Ovary (tissue), 10 donors: ENCODE measurements at places on chromosomes 3 and 15. TPM values are rescaled to one million over a fixed set of nuclear protein-coding genes. Genes with fewer than 3 reads are reported as not detected.

- no peaks in the 10 kb centered on the region for H3K36me3 ChIP-seq
- no peak for DNase-seq
- no peaks in the 10 kb centered on the region for H3K27me3 ChIP-seq
Observed at GRCh38 chr3:107498646-107499045, 24.1 kb upstream of the BBX start.

DNA sequence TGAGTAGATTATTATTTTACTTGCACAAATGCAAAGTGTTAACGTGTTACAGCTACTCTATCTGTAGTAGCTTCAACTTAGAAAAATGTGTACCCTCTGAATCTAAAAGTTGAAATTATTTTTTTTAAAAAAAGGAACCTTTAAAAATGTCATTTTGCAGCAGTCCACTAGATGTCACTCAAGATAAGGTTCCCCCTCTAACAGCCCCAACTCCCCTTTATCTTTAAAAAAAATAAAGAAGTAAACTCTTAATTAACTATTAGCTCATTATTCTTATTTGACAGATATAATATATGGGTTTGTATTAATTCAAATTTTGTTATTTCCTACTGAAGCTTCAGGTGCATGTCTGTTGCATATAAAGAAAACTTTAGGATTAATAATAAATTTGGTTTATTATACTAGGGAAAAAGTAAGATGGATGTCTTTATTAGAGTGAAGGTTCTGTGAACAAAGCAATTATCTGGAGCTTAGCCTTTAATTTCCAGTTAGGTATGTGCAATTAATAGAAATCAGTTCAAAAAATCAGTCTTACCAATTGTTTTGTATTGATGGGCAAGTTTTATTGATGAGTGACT lies 288.5 kb downstream of the VGLL3 start:
- H3K4me3 ChIP-seq: no peak overlapping the region
- H3K36me3 ChIP-seq: no peaks in the 10 kb centered on the region
- no peak overlapping the region for H3K27ac ChIP-seq
- H3K4me1 ChIP-seq: no peaks in the 10 kb centered on the region
- H3K27me3 ChIP-seq: no peaks in the 10 kb centered on the region

- no peak overlapping the region for H3K4me3 ChIP-seq
- H3K27me3 ChIP-seq: no peaks in the 10 kb centered on the region
- DNase-seq: no peak
- no peak overlapping the region for H3K27ac ChIP-seq
- no peaks in the 10 kb centered on the region for H3K36me3 ChIP-seq
Observed at GRCh38 chr15:50259276-50259675, 6.2 kb downstream of the HDC start.

GRCh38 chr15:80576519-80577090 lies 118.5 kb upstream of the ABHD17C start:
- DNase-seq: no peak
- no peaks in the 10 kb centered on the region for H3K27me3 ChIP-seq
- H3K4me3 ChIP-seq: no peak overlapping the region
- no peaks in the 10 kb centered on the region for H3K4me1 ChIP-seq
- H3K36me3 ChIP-seq: no peaks in the 10 kb centered on the region
- H3K27ac ChIP-seq: no peak overlapping the region

- no peaks in the 10 kb centered on the region for H3K4me1 ChIP-seq
- H3K36me3 ChIP-seq: no peaks in the 10 kb centered on the region
- no peaks in the 10 kb centered on the region for H3K27me3 ChIP-seq
Observed at GRCh38 chr3:143471705-143472104, 352.1 kb downstream of the CHST2 start.

DNA sequence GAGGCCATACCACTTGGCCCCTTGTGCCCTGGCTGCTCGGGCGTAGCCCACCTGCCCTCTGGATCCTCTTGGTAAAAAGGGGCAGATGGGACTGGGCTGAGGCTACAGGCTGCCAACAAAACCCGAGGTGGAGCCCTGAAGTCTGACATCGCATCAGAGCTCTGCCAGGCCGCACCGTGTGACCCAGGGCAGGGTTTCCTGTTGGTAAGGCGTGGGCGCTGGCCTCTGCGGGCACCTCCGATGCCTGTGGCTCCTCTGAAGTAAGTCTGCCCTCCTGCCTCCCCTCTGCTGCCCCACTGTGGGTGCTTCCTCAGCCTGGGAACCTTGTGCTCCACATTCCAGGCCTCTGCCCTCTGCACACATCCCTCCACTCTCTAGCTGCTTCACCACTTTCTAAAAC lies 8.9 kb downstream of the CHDH start:
- H3K4me1 ChIP-seq: no peaks in the 10 kb centered on the region
- H3K4me3 ChIP-seq: no peak overlapping the region
- H3K27me3 ChIP-seq: no peaks in the 10 kb centered on the region
- H3K27ac ChIP-seq: no peak overlapping the region
- H3K36me3 ChIP-seq: no peaks in the 10 kb centered on the region

DNA sequence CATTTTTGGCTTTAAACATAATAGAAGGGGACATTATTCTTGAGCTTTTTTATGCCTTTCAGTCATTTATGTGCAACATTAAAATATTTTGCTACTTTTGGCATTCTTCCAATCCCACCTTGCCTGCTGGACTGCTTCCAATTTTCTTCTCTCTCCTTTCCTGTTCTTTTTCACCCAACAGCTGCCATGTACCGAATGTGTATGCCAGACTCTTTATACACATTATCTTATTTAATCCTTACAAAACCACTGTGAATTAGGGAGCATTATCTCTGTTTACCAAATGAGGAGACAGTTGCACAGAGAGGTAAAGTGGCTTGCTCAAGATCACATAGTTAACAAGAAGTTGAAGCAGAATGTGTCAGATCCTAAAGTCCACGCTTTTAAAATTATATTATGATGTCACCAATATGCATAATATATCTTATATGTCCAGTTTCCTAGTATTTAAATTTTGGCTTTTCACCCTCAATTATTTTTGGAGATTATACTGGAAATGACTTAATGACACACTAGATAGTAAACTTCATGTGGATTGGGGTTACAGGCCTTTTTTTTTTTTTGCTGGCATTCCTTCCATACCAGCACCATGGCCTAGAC lies 231.5 kb downstream of the THRB start:
- no peak overlapping the region for H3K27ac ChIP-seq
- H3K36me3 ChIP-seq: no peaks in the 10 kb centered on the region
- H3K4me3 ChIP-seq: no peak overlapping the region
- no peak for DNase-seq
- H3K4me1 ChIP-seq: no peaks in the 10 kb centered on the region

DNA sequence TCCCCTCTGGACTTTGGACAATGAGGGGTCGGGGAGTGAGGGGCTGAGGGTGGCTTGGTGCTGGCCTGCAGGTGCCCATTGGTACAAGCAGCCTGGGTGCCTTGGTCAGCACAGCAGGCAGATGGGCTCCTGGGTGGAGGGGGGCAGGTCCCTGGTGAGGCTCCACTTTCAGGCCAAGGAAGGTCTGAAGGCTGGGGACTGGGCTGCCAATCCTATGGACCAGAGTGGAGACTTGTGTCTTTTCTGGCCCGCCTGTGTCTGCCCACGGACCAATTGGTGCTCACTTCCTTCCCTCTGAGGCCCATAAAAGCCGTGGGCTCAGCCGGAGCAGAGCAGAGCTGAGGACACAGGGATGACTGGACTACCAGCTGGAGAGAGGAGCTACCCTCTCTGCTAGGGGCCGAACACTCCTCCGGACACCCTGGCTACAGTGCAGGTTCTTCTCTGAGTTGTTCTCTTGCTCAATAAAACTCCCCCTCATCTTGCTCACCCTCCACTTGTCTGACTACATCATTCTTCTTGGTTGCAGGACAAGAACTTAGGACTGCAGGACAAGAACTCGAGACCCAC lies 31.9 kb upstream of the IREB2 start:
- H3K36me3 ChIP-seq: no peaks in the 10 kb centered on the region
- H3K27me3 ChIP-seq: no peaks in the 10 kb centered on the region
- no peak overlapping the region for H3K4me3 ChIP-seq
- no peak overlapping the region for H3K27ac ChIP-seq

- no peak for DNase-seq
- no peaks in the 10 kb centered on the region for H3K36me3 ChIP-seq
- no peak overlapping the region for H3K4me3 ChIP-seq
- H3K27me3 ChIP-seq: no peaks in the 10 kb centered on the region
- peaks cover 4% of the 10 kb centered on the region for H3K4me1 ChIP-seq
Observed at GRCh38 chr3:188760408-188760807, 411.4 kb upstream of the TPRG1 start.

- H3K4me1 ChIP-seq: no peaks in the 10 kb centered on the region
- no peak overlapping the region for H3K4me3 ChIP-seq
- H3K27ac ChIP-seq: no peak overlapping the region
- no peaks in the 10 kb centered on the region for H3K27me3 ChIP-seq
- no peak for DNase-seq
Observed at GRCh38 chr3:115859002-115859807, 235.9 kb downstream of the GAP43 start.

- no peaks in the 10 kb centered on the region for H3K27me3 ChIP-seq
- peaks cover 27% of the 10 kb centered on the region for H3K4me1 ChIP-seq
- peak; percentile 73 for DNase-seq
- H3K36me3 ChIP-seq: no peaks in the 10 kb centered on the region
- no peak overlapping the region for H3K27ac ChIP-seq
- no peak overlapping the region for H3K4me3 ChIP-seq
Observed at GRCh38 chr15:67186226-67186649, 68.2 kb downstream of the AAGAB start.

The DNAJC13 gene
- total RNA-seq: 30.3 TPM

The C3orf80 gene
- total RNA-seq: 0.33 TPM

The MAGI1 gene
- 35.7 TPM for total RNA-seq

The CP gene
- total RNA-seq: 8.7 TPM

The NISCH gene
- total RNA-seq: 142 TPM

The ARNT2 gene
- 18.4 TPM for total RNA-seq
